ENCODE measurements at places on chromosomes 1 and 21. TPM values are rescaled to one million over a fixed set of nuclear protein-coding genes. Genes with fewer than 3 reads are reported as not detected.

The CLCA2 gene
- total RNA-seq: not detected

The VSIG8 gene
- total RNA-seq: not detected

The GUCA2B gene
- total RNA-seq: not detected

The GREM2 gene
- 0.99 TPM for total RNA-seq

The LGALS8 gene
- 113 TPM for total RNA-seq

The TMEM125 gene
- total RNA-seq: not detected

The CCDC27 gene
- not detected for total RNA-seq

The SERINC2 gene
- total RNA-seq: not detected

The SH3BGR gene
- total RNA-seq: 1.3 TPM

The FCRL1 gene
- not detected for total RNA-seq

The TNNI3K gene
- total RNA-seq: not detected

The CFHR3 gene
- total RNA-seq: not detected

The LDLRAD1 gene
- total RNA-seq: not detected

The C8B gene
- not detected for total RNA-seq

The CELSR2 gene
- total RNA-seq: 5.0 TPM

The AMY2A gene
- not detected for total RNA-seq

The FUCA1 gene
- total RNA-seq: 6.8 TPM

The CRABP2 gene
- 0.48 TPM for total RNA-seq

The TNFRSF18 gene
- total RNA-seq: 7.6 TPM

The LORICRIN gene
- total RNA-seq: not detected

The CFHR1 gene
- not detected for total RNA-seq

The PPIAL4G gene
- 0.83 TPM for total RNA-seq

The OR2L2 gene
- 0.08 TPM for total RNA-seq

The TMEM269 gene
- 0.26 TPM for total RNA-seq

The TGFB2 gene
- total RNA-seq: not detected

The AADACL4 gene
- total RNA-seq: not detected

The CSF1 gene
- total RNA-seq: 23.4 TPM

The SLC19A2 gene
- total RNA-seq: 6.0 TPM

The KCNN3 gene
- 0.02 TPM for total RNA-seq

The C1orf74 gene
- 1.5 TPM for total RNA-seq

The TNNT2 gene
- not detected for total RNA-seq

The MYOG gene
- not detected for total RNA-seq

The PRAMEF7 gene
- total RNA-seq: not detected

The PKN2 gene
- 28.6 TPM for total RNA-seq

The TSPEAR gene
- total RNA-seq: not detected

The FLG2 gene
- not detected for total RNA-seq

The LAMB3 gene
- total RNA-seq: 0.96 TPM

The INTS7 gene
- total RNA-seq: 25.6 TPM

The CHI3L1 gene
- not detected for total RNA-seq

The LCE2A gene
- total RNA-seq: not detected

The CNKSR1 gene
- total RNA-seq: 4.7 TPM

The SHISAL2A gene
- total RNA-seq: 25.9 TPM

The KRTAP12-2 gene
- not detected for total RNA-seq

The MIXL1 gene
- not detected for total RNA-seq

The PLA2G2C gene
- not detected for total RNA-seq

The SERTAD4 gene
- not detected for total RNA-seq
